ENCODE measurements at places on chromosomes 7 and 10.

- DNase-seq, result no peak
Measured at GRCh38 chr10:113474752-113475151, 78.1 kb upstream of the HABP2 start.

DNA sequence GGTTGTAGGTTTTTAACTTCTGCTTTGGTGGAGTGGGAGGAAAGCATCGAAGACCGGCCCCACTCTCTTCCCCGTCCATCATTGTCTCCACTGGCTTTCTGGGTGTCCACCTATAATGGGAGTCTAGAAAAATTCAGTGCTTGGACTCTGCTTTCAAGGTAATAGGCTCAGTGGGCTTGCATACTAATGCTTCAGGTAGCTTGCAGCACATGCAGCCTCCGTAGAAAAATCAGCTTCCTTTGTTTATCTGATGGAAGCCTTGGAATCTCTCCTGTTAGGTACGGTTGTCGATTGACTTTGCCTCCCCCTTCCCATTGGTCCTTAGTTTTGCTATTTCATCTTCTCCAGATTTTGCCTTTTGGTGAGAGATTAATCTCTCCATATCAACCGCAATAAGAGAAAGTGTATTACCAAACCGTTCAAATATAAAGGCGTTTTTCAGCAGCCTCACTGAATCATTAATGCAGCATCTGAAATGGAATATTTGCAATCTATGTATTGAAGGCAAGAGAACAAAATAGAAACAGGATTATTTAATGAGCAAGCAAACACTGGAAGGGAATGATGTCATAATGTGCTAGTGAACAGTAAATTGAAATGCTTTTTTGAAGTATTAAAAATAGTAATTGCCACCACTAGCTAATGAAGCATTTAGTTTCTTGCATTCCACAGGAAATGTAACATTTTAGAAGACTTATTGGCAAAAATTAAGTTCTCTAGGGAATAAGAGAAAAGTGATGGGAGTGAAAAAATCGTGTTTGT is 944 bp downstream of the AVL9 start:
- DNase-seq, result no peak

- DNase-seq, result no peak
Measured at GRCh38 chr10:78756604-78757343, 312.0 kb upstream of the ZMIZ1 start.

DNA sequence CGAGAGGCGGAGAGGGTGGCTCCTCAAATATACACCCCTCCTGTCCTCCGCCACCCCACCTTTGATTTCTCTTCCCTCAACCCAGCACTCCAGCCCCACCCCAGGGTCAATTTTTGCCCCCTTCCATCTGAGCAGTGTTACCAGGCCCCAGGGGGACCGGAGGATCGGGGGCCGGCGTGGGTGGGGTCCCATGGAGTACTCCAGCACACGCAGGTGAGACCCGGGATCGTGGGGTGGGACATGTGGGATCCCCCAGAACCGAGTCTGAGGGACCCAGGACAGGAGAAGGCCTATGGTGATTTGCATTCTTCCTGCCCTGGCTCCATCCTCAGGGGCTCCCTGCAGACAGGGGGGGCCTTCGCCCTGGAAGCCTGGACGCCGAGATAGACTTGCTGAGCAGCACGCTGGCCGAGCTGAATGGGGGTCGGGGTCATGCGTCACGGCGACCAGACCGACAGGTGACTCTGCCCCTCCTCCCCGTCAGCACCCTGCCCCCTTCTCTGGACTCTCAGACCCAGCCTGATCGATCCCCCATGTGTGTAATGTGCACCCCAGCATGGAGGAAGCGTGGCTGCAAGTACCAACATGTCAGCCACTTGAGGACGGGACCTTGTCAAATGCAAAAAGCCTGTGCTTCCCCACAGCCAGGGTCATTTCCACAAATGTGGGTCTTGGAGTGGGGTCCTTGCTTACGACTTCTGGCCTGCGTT is 744 bp downstream of the TRIP6 start:
- no peak for DNase-seq

- DNase-seq, result peak; percentile 22
Measured at GRCh38 chr7:148838905-148839304, 45.2 kb downstream of the EZH2 start.

GRCh38 chr10:123398180-123398591 is 244.0 kb downstream of the BUB3 start:
- no peak for DNase-seq

GRCh38 chr10:15842556-15843169 is 17.6 kb downstream of the MINDY3 start:
- no peak for DNase-seq

DNA sequence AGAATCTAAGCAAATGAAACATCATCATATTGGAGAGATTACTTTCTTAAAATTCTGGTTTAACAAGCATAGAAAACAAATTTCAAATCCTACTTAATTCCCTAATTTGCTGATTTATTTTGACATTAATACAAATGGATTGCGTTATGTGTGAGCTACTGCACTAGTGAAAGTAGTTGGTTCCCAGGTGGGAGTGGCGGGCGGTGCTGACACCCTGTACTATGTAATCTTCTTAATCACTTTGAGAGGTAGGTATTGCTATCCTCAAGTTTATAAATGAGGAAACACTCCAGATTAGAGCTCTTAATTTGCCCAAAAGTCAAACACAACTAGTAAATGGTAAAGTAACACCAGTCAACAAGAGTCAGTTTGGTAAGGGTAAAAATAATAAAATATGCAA is 131.1 kb downstream of the ELAPOR2 start:
- no peak for DNase-seq

- DNase-seq, result no peak
Measured at GRCh38 chr7:157003445-157003755, 7.1 kb downstream of the MNX1 start.

GRCh38 chr10:70558871-70559810 is 43.4 kb downstream of the PRF1 start:
- DNase-seq, result peak; percentile 64

- no peak for DNase-seq
Measured at GRCh38 chr10:71505862-71506261, 109.1 kb downstream of the CDH23 start.

- no peak for DNase-seq
Measured at GRCh38 chr10:78819361-78820006, 249.3 kb upstream of the ZMIZ1 start.

DNA sequence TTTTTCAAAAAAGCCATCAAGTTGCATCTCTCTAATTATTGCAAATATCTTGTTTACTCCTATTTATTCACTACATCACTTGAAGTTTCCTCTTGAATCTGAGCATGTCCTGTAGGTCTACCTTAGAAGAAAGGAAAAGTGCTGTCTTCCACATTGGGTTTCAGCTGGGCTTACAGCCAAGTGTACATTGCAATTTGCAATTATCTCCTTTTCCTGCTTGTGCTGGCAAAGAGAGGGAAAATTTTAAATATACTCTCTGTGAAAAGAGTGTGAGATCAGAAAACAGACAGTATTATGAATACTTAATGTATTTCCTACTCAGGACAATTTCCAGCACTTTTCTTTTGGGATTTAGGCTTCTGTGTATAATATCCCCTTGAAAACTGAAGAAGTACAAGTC is 839.7 kb downstream of the CNTNAP2 start:
- no peak for DNase-seq

DNA sequence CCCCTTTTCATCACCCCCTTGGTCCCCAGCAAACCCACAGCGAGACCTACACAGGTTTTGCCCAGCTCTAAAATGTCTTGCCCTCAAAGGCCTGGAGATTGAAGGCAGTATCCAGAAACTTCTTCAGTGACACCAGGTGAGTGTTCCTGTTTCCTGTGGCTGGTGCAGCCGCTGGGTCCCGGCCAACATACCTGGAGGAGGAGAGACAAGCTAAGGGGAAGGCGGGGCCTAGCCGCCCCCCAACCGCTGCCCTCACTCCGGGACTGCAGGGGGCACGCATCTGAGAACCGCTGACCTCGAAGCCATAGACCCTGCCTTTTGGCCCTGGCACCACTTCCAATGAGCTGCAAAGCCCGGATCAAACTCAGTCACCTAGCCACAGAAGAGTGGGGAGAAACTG is 27.0 kb downstream of the OGDHL start:
- DNase-seq, result no peak

DNA sequence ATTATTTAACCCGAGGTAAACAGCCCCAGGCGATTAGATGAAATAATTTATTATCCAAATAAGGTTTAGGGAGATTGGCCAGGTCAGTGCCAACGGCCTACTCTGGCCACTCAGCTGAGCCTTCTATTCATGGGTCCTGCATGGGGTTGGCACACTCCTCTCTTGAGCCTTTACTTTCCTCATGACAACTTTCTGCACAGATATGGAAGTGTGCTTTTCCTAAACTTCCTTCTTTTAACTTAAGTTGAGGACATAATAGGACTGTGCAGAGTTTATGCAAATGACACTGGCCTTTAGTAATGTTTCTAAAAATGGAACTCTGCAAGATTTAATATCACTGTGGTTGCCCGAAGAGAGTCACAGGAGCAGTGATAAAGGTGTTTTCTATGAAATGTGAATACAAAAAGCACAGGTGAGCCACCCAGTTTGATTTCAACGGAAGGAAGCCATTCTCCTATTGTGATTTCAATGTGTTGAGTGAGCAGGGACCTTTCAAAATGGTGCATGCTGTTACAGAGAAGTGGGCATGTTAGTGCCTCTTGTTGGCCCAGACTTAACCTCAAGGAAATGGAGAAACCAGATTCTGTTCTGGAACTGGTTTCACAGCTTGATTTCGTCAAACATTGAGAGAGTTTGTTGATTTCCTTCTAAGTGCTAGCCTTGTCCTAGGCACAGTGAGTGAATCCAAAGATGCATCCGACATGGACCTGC is 55.7 kb downstream of the LYZL2 start:
- no peak for DNase-seq

- no peak for DNase-seq
Measured at GRCh38 chr7:146636033-146636356, 519.4 kb downstream of the CNTNAP2 start.

DNA sequence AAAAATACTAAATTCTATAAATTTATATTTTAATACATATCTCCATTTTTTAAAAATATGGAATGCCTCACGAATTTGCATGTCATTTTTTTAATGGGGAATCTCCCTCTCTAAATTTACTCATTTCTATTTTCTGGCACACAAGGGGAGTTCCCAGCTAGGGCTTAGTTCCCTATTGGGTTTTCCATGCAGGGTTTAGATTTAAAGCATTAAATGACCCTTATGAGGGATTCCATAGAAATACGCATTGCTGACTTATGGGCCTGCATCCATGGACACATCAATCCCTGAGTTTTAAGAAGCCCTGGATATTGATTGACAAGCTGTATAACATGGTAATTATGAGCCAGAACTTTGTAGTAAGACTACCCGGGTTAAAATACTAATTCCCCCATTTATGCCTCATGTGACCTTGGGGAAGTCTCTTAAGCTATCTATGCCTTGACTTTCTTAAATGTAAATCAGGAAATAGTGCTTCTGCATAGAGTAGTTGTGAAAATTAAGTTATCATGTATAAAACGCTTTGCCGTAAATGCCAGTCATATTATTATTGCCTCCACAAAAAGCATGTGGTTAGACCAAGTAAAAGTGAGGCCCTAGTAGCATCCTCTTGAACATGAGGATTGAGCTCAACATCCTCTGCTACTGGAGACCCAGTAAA is 78.8 kb upstream of the ANKRD1 start:
- no peak for DNase-seq

DNA sequence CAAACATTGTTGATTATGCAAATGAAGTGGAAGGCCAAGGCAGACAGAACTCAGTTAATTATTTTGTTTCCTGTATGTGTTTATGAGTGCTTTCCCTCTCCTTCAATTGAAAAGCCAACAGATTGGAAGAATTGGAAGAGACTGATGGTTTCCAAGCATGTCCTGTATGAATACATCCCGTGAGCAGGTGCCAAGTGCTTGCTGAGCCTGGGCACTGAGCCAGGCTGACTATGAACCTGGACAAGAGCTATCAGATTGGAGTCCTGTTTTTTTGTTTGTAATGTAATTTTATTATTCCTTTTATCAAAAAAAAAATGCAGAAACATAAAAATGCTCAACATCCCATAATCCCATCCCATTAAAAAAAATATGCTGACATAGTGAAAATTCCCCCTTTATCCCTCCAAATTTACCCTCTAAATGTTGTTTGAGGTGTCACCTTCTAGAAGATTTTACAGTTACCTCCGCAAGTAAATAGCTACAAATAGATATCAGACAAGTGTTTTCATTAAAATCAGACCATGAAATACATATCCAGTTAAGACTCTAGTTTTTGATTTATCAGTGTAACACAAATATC is 449.5 kb downstream of the GRID1 start:
- DNase-seq, result no peak

DNA sequence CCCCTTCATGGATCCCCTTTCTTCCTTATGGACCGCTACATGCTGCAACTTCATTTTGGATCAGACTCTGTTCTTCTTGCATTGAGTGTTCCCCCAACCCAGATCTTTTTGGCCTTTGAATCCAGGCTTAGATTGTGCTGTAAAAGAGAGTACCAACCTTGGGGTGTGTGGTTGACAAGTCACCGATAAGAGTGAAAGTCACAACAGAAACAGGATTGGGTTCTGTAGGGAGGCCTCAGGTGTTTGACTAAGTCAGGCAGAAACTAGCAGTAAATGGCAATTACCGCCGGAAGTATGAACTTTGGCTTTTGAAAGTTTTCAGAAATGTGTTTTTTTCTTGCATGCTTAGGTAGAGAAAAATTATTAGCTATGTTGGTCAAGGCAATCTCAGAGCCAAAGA is 89.3 kb downstream of the TMEM106B start:
- DNase-seq, result no peak

DNA sequence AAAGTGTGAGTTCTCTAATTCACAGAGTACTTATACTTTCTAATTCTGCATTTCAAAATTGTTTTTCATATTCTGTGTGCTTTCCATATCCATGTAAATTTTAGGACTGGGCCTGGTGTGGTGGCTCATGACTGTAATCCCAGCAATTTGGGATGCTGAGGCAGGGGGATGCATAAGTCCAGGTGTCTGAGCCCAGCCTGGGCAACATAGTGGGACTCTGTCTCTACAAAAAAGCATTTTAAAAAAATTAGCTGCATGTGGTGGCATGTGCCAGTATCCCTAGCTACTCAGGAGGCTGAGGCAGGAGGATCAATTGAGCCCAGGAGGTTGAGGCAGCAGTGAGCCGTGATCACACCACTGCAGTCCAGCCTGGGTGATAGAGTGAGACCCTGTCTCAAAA is 382.6 kb upstream of the AKR1E2 start:
- DNase-seq, result no peak

DNA sequence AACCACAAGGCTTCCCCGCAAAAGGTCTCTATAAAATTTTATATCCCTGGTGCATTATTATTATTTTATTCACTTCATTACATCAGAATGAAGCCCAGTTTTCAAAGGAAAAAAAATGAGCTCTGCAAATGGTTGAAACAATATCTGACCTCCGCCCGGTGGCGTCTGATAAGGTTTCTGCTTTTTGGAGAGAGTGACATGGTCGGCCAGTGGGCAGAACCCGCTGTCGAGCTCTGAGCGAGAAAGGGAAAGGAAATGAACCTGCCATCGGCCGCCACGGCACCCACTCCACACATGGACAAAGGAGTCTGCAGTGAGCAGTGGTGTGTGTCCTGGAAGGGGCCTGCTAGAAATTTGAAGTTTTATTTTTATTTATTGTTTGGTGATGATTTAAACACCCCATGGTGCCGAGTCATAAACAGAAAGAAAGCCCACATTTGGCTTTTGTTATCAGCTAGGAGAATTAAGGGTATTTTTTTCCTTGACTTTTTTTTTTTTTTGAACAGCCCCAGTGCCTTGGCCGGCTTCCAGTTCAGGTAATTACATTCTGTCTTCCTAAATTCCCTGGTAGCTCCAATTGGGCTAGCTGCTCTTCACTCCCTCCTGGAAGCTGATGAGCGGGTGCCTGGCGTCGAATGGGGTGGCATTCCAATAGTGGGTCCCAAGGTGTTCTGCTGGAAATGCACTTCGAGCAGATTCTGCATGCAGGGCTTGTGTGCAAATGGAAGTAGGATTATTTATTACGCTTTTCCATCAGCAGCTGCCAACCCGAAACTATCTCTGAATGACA is 149.4 kb upstream of the MKI67 start:
- DNase-seq, result no peak
